ENCODE measurements at places on chromosomes 6 and 20.

GRCh38 chr20:52312132-52312729, 120.7 kb upstream of the ZFP64 start:
- ATAC-seq: peak; percentile 71

GRCh38 chr6:170129691-170130171, 161.1 kb downstream of the DLL1 start:
- ATAC-seq: peak; percentile 54

DNA sequence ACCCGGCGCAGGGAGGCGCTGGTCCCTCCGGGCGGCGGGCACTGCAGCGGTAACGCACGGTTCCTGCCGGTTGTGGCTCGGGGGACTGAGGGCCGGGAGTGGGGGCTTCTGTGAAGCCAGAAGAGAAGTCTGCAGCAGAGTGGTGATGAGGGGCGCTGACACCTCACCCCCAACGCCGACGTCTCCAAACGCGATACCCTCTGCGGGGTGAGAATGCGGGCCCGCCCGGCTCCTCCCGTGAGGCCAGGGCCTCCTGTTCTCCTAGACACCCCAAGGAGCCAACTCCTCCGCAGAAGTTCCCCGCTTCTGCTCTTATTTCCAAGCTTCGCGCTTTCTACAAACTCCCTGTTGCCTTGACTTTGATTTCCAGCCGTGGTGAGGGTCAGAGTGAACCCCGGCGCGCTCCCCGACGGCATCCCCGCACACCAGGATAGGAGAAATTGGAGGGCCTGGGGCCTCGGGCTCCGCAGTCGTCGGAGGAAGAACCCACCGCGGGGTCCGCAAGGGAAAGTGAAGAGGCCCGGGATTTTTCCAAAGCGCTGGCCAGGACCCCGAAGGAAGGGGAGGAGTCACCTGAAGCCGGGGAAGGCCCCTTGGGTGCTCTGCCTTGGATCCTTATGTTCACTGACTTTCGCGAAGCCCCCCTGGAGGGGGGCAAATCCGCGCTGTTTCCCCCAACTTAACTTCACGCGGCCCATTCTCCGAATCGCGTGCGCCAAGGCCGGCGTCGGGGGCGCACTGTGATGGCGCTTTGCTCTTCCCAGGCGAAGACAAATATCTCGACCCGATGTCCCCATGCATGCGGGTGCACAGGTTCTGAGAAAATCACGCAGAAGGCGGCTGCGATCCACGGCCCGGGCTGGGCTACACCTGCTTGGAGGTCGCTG, 3.1 kb upstream of the INSM1 start:
- ATAC-seq: no peak

DNA sequence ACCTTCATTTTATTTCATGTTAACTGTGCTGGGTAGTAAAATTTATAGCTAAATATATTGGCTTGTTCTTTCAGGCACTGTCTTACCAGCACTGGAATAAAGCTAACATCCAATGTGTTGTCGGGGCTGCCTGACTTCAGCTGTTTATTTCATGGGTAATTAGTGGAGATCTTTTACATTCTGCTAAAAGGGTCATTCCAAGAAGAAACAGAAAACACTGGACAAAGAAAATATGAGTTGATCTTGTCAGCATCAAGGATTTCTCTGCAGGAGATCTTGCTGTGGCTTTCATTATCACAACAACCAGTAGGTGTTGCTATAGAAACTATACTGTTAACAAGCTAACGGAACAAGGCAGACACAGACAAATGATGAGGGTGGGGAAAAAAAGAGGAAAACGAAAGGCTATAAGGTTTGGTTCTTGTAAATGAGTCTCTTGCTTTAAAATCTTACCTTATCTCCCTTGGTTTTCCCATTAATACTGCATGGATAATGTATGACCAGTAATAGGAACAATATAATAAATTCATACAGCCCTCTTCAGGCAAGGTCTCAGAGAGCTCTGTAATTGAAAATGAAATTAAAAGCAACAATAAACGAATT, 206.8 kb downstream of the SIM1 start:
- ATAC-seq: peak; percentile 93

DNA sequence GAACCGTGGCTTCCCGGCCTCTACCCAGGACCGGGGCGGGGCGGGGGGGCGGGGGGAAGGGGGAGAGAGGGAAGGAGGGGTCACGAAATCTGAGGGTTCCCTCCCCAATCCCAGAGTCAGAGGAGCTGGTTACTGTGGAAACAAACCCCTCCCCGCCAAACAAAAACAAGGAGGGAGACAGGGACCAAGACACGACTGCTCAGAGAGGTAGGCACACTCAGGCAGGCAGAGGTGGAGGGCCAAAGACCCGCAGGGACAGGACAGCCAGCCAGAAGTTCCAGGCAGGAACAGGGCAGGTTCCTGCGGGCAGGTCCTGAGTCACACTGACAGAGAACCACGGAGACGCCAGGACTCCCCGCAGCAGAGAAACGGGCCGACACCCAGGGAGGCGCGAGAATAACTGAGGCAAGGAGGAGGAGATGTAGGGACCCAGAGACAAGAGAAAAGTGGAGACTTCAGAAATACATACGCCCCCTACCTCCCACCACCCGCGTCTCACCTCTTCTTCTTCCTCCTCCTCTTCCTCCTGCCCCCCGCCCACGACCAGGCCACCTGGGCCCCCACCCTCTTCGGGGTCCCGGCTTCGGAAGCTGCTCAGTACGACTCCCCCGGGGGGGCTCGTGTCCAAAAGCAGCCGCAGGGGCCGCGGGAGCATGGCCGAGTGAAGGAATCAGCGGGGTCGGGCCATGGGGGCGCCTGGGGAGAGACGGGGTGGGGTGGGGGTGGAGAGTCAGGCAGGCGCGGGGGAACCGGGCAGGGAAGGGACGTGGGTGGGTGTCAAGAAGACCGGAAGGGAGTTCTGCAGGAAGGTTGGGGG, 578 bp downstream of the RGL2 start:
- peak; percentile 66 for ATAC-seq

- no peak for ATAC-seq
Measured at GRCh38 chr6:39947611-39948068, 13.4 kb upstream of the MOCS1 start.

- ATAC-seq: no peak
Measured at GRCh38 chr20:24670341-24670872, 201.0 kb downstream of the SYNDIG1 start.

DNA sequence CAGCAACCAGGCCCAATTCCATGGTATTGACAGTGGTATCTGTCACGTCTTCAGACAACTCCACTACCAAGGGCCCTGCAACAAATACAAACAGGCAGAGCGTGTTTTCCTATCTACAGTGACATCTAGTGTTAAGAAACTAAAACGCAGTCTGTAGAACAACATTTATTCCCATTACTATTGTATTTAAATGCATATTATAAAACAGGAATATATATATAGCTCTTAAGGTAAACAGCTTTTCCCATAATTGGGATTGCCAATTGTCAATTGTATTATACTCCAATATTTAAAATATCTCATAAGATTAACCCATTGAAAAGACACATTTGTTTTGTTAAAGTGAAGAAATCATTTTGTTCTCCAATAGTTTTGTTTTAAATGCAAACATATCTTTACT, 97.2 kb downstream of the KIF16B start:
- peak; percentile 88 for ATAC-seq

- ATAC-seq: peak; percentile 15
Measured at GRCh38 chr6:119313937-119314884, 35.4 kb downstream of the MAN1A1 start.

- ATAC-seq: peak; percentile 89
Measured at GRCh38 chr6:87393026-87393622, 14.6 kb upstream of the CFAP206 start.

- ATAC-seq: no peak
Measured at GRCh38 chr20:16408981-16409380, 164.3 kb downstream of the KIF16B start.

GRCh38 chr20:9103955-9104354, 35.1 kb downstream of the PLCB4 start:
- ATAC-seq: peak; percentile 25

GRCh38 chr6:145866456-145867396, 52.1 kb upstream of the FBXO30 start:
- no peak for ATAC-seq

DNA sequence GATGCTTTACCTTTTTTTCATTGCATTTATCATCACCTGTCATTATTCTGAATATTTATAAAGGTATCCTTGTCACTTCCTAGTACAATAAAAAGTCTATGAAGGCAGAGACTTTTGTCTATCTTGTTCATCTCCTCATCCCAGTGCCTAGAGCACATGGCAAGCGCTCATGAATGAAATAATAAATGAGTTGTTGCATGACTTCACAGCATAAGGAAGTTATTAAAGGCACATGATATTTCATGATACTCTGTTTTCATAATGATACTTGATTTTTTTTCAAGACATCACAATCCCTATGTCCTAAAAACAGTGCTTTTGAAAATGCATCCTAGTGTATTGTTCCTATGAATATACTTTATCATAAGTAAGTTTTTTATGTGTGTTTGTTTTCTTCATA, 310.6 kb upstream of the RSPO3 start:
- no peak for ATAC-seq

GRCh38 chr6:144896289-144896688, 611.2 kb downstream of the UTRN start:
- no peak for ATAC-seq

DNA sequence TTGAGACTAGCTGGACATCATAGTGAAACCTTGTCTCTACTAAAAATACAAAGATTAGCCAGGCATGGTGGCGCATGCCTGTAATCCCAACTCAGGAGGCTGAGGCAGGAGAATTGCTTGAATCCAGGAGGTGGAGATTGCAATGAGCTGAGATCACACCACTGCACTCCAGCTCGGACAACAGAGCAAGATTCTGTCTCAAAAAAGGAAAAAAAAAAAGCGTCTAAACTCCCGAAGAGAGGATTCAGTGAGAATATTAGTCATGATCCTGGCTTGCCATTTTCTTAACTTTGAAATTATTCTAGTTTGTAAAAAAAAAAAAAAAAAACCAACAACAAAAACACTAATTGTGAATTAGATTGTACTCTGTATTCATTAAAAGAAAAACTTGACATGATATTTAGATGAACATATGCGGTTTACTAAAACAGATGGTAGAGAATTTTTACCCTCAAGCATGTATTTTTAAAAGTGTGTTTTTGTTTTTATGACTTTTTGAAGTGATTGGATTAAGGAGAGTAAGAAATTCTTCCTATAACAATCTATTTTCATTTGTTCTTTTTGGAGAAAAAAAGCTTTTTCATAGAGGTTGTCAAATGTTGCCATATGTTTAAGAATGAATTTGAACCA, 80.7 kb downstream of the UST start:
- no peak for ATAC-seq

DNA sequence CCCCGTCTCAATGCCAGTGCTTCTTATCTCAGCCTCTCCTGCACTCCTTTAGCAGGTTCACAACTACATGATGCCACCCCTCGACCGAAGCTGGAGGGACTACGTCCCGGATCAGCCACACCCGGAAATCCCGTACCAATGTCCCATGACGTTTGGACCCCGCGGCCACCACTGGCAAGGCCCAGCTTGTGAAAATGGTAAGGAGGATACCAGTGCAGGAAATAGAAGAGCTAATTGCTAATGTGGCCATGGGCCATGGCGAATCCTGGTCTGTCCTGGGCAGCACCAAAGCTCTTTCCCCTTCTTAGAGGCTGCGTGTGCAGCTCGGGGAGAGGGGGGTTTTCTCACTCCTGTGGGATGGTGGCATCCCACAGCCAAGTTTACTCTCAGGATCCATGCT, 5.5 kb downstream of the IRF4 start:
- no peak for ATAC-seq

DNA sequence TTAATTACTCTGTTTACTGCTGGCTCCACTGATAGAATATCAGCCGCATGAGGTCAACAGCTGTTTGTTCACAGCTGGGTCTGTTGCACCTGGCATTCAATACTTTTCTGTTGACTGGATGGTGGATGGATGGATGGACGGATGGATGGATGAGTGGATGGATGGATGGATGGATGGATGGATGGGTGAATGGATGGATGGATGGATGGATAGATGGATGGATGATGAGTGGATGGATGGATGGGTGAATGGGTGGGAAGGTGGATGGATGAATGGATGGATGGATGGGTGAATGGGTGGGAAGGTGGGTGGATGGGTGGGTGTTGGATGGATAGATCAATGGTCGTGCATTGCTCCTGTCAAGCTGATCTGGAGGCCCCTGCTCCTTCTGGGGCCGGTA, 422.2 kb upstream of the SULF2 start:
- no peak for ATAC-seq

DNA sequence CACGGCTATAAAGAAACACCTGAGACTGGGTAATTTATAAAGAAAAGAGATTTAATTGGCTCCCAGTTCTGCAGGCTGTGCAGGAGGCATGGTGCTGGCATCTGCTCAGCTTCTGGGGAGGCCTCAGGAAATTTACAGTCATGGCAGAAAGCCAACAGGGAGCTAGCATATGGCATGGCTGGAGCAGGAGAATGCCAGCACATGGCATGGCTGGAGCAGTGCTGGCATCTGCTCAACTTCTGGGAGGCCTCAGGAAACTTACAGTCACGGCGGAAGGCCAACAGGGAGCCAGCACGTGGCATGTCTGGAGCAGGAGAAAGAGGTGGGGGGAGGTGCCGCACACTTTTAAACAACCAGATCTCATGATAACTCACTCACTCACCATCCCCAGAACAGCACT, 32.5 kb upstream of the DACT2 start:
- ATAC-seq: no peak

- no peak for ATAC-seq
Measured at GRCh38 chr20:733861-734260, 34.4 kb downstream of the SLC52A3 start.

DNA sequence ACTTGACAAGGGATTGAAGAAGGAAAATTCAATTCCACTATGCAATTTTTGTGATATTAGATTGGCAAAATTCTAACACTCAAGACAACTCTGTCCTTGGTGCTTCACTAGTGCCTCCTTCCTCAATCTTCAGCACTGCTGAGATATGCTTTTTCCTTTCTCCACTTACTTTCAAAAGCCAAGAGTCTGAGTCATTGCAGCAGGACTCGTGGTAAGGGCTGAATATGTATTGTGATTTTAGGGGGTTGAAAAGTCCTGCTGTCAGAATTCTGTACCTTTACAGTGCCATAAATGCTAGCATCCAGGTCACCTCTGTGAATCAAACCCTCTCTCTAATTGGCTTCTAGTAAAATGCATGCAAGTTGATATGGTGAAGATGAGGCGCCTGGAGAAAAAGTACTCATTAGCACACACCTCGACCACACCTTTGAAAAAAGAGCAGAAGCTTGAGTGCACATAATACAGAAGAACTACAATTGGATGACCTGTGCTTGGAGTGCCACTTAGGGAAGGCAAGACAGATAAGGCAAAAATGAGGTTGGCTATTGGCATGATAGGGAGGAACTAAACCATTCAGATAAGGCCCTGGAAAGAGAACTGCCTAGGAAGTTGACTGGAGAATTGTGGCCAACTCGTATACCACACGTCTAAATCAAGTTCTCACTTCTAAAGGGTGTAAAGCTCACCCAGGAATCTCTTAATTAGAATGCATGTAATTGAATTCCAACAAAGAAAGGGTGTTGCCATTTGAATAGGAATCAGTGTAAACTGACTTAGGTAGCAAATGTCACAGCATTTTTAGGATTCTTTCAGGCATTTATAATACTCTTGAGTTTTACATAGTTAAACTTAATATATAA, 43.6 kb upstream of the FAM83B start:
- 0 out of 3 replicates have a peak, but pooled peaks have one; percentile 33 for ATAC-seq

GRCh38 chr6:133567636-133568035, 321.3 kb upstream of the TCF21 start:
- ATAC-seq: no peak
